D721Med (cell line): ENCODE measurements at places on chromosomes 4 and X.

DNA sequence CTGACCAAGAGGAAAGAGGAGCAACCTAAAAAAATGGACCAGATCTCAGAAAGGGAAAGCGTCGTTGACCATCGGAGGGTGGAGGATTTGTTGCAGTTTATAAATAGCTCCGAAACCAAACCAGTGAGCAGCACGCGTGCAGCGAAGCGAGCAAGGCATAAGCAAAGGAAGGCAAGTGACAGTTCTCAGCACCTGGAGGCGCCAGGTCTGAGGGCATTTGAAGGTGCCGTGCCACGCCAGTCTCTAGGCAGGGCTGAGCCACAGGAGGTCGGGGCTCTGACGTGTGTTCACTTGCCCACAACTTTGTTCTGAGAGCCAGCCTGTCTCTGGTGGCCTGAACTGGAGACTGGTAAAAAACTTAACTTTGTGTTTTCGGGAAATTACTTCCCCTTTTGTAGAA, 59.7 kb downstream of the TNIP2 start:
- no peak for DNase-seq

GRCh38 chr4:4609622-4610334, 67.9 kb upstream of the STX18 start:
- DNase-seq = no peak

- no peak for DNase-seq
Observed at GRCh38 chr4:86055898-86056297, 304.0 kb downstream of the MAPK10 start.

DNA sequence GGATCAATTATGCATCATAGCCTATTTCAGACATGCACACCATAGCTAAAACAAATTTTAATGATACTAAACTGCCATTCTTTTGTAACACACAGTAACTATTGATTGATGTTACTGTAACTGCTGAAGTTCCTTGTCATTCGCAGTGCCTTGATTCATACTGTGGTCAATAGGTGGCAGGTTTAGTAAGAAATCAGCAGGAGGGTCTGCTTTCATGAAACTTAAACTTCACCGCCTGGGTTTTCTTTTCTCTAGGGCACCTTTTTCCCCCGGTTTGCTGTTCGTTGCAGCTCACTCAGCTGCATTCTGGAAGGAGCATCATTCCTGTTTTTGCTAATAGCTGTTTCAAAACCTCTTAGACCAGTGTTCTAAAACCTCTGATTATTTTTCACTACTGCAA, 88.1 kb downstream of the RPA4 start:
- DNase-seq = no peak

- peak; percentile 8 for DNase-seq
Observed at GRCh38 chrX:50579955-50580354, 109.3 kb upstream of the DGKK start.

GRCh38 chrX:12971282-12972003, 3.5 kb upstream of the TMSB4X start:
- DNase-seq = no peak
